ENCODE measurements at places on chromosomes 1 and 21.

GRCh38 chr1:246283771-246284410 is 223.2 kb downstream of the SMYD3 start:
- no peak for DNase-seq

DNA sequence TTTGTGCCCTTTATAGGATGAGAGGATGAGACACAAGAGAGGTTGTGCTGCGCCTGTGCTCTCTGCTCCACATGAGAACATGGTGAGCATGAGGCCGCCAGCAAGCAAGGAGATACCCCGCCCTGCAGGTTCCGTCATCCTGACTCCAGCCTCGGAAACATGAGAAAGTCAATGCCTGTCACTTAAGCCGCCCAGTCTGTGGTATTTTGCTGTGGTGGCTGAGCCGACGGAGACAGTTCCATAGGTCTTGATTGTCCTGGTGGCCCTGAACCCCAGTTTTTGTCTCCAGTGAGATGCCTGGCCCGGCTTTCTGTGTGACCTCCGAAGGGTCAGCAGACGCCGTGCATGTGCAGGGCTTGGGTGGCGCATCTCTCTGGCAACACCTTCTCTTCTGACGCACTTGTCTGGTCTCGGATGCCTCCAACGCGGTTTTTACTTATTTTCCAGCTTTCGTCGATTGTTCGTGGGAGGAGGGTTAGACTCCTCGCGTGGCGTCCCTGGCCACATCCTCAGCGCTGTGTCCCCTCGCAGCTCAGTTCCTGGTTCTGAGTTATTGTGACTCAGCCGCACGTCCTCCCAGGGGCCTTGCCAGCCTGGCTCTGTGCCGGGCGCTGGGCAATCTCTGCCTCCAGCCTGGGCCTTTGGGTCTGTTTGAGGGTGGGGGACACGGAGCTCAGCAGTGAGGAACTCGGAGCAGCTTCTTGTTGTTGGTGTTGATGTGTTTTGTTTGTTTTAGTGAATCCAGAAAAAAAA is 70.0 kb downstream of the FAAP20 start:
- DNase-seq, result no peak

DNA sequence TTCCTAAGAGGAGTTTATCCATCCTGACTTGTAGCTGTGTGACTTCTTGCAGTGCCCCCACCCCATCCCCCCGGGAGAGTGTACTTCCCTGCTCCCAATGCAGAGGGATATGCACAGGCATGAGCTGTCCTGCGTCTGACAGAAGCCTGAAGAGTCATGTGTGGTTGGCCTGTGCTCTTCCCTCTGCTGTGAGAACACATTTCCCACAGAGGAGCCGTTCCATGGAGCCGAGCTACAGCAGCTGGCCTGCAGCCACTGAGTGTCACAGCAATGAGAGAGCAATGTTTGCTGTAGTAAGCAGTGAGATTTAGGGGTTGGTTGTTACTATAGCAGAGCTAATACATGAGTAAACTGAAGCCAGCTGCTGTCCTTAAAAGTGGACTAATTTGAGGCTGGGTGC is 22.0 kb downstream of the PARS2 start:
- no peak for DNase-seq

- peak; percentile 85 for DNase-seq
Observed at GRCh38 chr1:174968750-174969244, 30.9 kb upstream of the CACYBP start.

GRCh38 chr1:4585216-4585615 is 69.2 kb upstream of the AJAP1 start:
- no peak for DNase-seq

DNA sequence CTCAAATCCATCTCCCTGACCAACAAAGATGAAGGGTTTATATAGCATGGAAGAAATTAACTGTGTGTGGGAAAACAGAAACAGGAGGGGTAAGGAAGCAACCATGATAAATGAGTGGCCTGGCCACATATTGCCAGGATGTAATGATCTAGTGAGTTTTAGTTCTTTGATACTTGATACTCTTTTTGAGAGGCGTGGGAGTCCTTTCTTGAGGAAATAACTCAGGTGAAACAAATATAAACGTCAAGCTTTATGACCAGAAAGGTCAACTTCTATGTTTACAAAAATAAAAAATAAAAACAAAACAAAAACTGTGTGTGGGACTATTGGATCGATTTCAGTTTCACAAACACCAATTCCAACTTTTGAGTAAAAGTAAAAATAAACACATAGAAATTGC is 860.8 kb upstream of the B3GALT2 start:
- no peak for DNase-seq

- no peak for DNase-seq
Observed at GRCh38 chr1:72724951-72725861, 442.9 kb upstream of the NEGR1 start.

GRCh38 chr1:180693564-180694244 is 61.9 kb downstream of the XPR1 start:
- no peak for DNase-seq
